HFFc6 (cell line): ENCODE measurements at places on chromosomes 12 and 14. TPM values are rescaled to one million over a fixed set of nuclear protein-coding genes. Genes with fewer than 3 reads are reported as not detected.

The MANSC1 gene
- 8.1 and 9.5 TPM in 2 replicates for total RNA-seq

- H3K27ac ChIP-seq = no peak overlapping the region
- peaks cover 12% of the 10 kb centered on the region for H3K27me3 ChIP-seq
- H3K36me3 ChIP-seq = no peaks in the 10 kb centered on the region
- DNase-seq = peak; percentile 41
These were observed 89.2 kb upstream of the TMEM260 start for GRCh38 chr14:56490379-56490778.

- no peaks in the 10 kb centered on the region for H3K36me3 ChIP-seq
- H3K27ac ChIP-seq = no peak overlapping the region
- no peak for DNase-seq
- H3K4me1 ChIP-seq = no peaks in the 10 kb centered on the region
These were observed 202.8 kb upstream of the SOX5 start for GRCh38 chr12:24152270-24152669.

The HOXC4 gene
- total RNA-seq = 0.35 TPM in 1 of 3 replicates, not detected in the others

DNA sequence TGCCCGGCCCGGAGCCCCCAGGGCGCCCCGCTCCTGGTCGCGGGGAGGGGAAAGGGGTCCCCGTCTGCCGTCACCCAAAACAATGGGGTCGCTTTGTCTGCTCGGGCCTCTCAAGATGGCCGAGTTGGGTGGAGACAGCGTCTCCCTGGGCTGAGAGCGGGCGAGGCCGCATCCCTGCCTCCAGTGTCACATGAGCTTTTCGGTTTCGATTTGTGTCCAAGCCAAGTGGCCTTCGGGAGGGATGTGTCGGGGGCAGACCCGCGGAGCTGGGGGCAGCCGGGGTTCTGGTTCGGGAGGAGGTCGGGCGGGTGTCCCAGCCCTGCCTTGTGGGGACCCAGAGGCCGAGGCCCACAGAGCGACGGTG lies 790 bp downstream of the DYNC1H1 start:
- DNase-seq = peak; percentile 42
- peak overlapping the region; percentile 91 for H3K27ac ChIP-seq
- peaks cover 37% of the 10 kb centered on the region for H3K36me3 ChIP-seq
- no peaks in the 10 kb centered on the region; the same call in 1 of the 2 replicates for H3K27me3 ChIP-seq

The WDR20 gene
- total RNA-seq = 24.4 to 30.6 TPM (median 28.8 TPM) in 3 replicates

DNA sequence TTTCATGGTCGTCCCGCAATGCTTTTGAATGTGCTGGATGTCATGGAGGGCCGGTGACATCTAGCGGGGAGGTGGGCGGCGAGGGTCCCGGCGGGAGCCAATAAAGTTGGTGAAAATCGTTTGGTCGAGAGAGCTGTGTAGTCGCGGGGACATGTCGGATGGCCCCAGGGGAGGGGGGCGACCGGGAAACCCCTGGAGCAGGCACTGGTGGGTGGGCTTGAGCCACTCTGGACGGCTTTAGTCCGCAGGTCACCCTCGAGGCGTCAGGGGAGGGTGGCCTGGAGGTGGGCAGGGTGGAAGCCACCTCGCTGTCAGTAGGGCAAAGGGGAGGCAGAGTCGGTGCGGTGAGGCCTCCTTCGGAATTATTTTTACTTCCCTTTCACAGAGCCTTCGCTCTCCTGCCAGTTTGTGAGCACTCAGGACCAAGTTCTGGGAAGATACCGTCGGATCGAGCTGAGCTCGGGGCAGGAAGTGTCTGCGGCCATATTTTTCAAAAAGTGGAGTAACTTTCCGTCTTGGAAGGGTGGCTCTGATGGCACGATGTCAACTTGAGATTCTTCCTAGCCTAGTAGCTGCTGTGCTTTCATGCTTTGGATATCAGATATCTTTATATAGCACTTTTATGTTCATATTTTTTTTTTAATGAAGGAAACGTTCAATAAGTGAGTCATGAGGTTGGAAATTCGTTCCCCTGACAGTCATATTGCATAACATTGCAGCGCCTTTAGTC lies 28.2 kb downstream of the WBP11 start:
- peaks cover 49% of the 10 kb centered on the region for H3K4me1 ChIP-seq
- peak; percentile 54 for DNase-seq
- peak overlapping the region; percentile 98 for H3K4me3 ChIP-seq
- peaks cover 14% of the 10 kb centered on the region for H3K27me3 ChIP-seq

The KRT74 gene
- total RNA-seq = not detected in 3 replicates

DNA sequence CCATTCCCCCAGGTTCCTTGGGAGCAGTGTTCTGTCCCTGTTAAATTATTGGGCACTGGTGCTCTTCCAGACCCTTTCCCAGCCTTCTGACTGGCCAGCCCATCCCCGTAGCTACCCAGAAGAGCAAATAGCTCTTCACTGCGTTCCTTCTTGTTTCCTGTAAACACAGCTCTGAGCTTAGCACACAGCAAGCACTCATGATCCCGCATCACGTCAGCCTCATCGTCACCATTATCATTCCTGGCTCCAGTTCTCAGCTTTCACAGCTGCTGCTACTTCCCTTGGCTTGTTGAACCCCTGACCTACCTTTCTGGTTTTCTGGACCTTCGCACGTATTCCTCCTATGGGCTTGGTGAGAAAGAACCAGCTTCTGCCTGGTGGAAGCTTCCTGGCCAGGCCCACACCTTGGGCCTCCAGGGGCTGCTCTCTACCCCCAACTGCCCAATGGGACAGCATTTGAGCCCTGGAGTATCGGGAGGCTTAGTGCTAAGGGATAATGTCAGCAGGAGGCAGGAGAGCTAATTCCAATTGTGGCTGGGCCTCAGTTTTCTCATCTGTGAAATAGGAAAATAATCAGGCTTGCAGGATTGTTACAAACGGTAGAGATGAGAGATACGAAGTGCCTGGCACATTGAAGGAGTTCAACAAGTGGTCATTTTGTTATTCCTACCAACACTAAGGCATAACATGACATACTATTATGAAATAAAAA lies 22.6 kb upstream of the PAPOLA start:
- H3K27ac ChIP-seq = no peak overlapping the region
- H3K4me1 ChIP-seq = no peaks in the 10 kb centered on the region
- no peaks in the 10 kb centered on the region for H3K36me3 ChIP-seq
- DNase-seq = no peak
- no peak overlapping the region for H3K4me3 ChIP-seq
- peaks cover 7% of the 10 kb centered on the region for H3K27me3 ChIP-seq

- no peak for DNase-seq
- H3K27me3 ChIP-seq = no peaks in the 10 kb centered on the region
- H3K27ac ChIP-seq = no peak overlapping the region
- no peak overlapping the region for H3K4me3 ChIP-seq
- peaks cover 9% of the 10 kb centered on the region; the same call in 1 of the 2 replicates for H3K36me3 ChIP-seq
- peaks cover 30% of the 10 kb centered on the region for H3K4me1 ChIP-seq
These were observed 43.0 kb downstream of the BORCS5 start for GRCh38 chr12:12399776-12400305.

- DNase-seq = peak; percentile 71
- H3K27me3 ChIP-seq = peaks cover 11% of the 10 kb centered on the region
- peaks cover 31% of the 10 kb centered on the region for H3K4me1 ChIP-seq
- H3K4me3 ChIP-seq = no peak overlapping the region
These were observed 379.8 kb downstream of the DPF3 start for GRCh38 chr14:72513965-72514659.

GRCh38 chr12:77343291-77343690 lies 277.9 kb upstream of the E2F7 start:
- no peaks in the 10 kb centered on the region for H3K36me3 ChIP-seq
- H3K4me3 ChIP-seq = no peak overlapping the region
- DNase-seq = no peak
- H3K27me3 ChIP-seq = peaks cover 7% of the 10 kb centered on the region
- peaks cover 6% of the 10 kb centered on the region for H3K4me1 ChIP-seq

- peaks cover 4% of the 10 kb centered on the region for H3K27me3 ChIP-seq
- DNase-seq = peak; percentile 29
- H3K36me3 ChIP-seq = no peaks in the 10 kb centered on the region
- no peak overlapping the region for H3K4me3 ChIP-seq
- no peaks in the 10 kb centered on the region for H3K4me1 ChIP-seq
These were observed 96.3 kb downstream of the PTPN11 start for GRCh38 chr12:112514926-112515642.

The ERGIC2 gene
- 131 and 147 TPM in 2 replicates for total RNA-seq

The KRT6C gene
- not detected in 3 replicates for total RNA-seq

- peak; percentile 32 for DNase-seq
- no peaks in the 10 kb centered on the region for H3K36me3 ChIP-seq
- H3K27ac ChIP-seq = no peak overlapping the region
These were observed 14.0 kb downstream of the CCDC62 start for GRCh38 chr12:122788387-122788786.

DNA sequence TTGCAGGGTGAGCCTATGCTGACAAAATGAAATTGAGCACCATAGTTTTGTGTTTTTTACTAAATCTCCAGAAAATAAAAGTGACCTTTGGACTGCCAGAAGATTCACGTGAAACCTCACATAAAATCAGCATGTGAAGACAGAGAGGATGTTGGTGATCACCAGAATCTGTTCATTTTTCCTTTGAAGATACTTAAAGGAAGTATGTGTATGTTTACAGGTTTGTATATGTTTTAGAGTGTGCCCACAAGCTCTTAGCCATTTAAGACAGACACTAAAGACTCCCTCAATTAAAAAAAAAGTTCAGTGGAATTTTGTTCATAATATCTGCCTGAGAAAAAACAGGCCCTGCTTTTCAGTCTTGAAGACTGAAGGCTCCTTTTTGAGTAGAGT lies 25.9 kb downstream of the DDX47 start:
- peak overlapping the region; percentile 86 for H3K27ac ChIP-seq
- H3K4me1 ChIP-seq = peaks cover 83% of the 10 kb centered on the region
- H3K36me3 ChIP-seq = peaks cover 43% of the 10 kb centered on the region
- H3K4me3 ChIP-seq = peak overlapping the region; percentile 17; the same call in 1 of the 2 replicates
- DNase-seq = no peak
- no peaks in the 10 kb centered on the region for H3K27me3 ChIP-seq

The FAIM2 gene
- 0.56 to 1.1 TPM (median 0.57 TPM) in 3 replicates for total RNA-seq

The E2F7 gene
- 6.9 to 21.7 TPM (median 16.1 TPM) in 3 replicates for total RNA-seq

DNA sequence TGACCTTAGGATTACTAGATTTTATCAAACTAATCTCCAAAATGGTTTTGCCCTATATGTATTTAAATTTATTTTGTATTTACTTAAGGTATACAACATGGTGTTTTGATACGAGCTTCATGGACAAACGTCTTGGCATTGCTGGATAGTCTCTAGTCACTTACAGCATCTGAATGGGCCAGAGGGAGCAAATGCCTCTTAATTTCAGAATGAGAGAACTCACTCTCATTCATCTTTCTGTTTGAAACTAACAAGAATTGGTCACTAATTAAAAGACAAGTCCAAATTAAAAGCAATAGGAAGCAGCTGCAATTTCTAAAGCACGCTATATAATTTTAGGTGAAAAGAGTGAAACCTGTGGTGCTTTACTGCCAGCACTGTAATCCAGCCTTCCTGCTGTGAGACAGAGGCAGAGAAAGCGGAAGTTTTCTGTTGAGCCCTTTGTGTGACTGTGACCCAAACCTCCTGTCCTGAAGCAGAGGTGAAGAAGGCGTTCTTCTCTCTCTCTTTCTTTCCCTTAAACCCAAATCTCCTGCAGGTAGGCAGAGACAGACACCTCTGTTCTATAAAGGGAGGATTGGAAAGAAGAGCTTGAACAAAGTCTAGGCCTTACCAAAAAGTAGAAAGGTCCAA lies 184.6 kb upstream of the NAV3 start:
- no peaks in the 10 kb centered on the region for H3K27me3 ChIP-seq
- no peaks in the 10 kb centered on the region for H3K4me1 ChIP-seq
- no peaks in the 10 kb centered on the region for H3K36me3 ChIP-seq
- no peak overlapping the region for H3K27ac ChIP-seq

The GALNT6 gene
- total RNA-seq = 72.0 to 93.9 TPM (median 90.0 TPM) in 3 replicates

DNA sequence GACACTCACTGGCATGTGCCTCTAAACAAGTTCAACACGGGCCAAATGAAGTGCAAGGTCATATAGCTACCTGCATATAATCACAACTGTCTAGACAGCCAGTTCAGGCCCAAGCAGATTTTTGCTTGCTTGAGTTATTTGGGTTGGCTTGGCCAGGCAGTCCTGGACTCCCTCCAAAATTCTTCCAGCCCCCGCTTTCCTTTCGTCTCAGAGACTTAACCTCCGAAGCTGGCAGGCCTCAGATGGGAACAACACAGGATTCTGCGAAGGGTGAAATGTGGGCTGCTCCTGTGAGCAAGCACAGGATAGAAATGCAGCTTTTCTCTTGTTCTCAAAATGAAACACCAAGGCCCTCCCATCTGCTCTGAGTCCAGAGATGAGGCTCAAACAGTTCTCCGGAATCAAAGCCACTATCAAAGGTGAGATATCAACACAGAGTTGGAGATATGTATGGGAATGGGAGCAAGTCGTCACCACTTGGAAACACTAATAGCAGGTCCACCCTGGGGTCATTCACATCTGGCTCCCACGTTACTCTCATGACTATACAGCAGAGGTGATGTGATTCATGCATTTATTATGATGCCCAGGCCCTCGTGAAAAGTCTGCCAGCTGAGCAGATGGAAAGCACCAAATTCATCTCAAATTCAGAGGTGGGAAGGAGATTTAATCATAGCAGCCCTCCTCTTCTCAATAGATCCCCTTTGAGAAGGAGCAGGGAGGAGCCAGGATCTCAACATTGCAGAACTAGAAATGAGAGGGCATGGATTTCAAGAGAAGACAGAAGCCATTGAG lies 389.8 kb downstream of the NUAK1 start:
- H3K4me1 ChIP-seq = peaks cover 21% of the 10 kb centered on the region
- no peak overlapping the region for H3K4me3 ChIP-seq
- no peaks in the 10 kb centered on the region for H3K36me3 ChIP-seq
- no peak overlapping the region for H3K27ac ChIP-seq
- H3K27me3 ChIP-seq = no peaks in the 10 kb centered on the region; the same call in 1 of the 2 replicates

- H3K36me3 ChIP-seq = peaks cover 23% of the 10 kb centered on the region
- peaks cover 9% of the 10 kb centered on the region for H3K27me3 ChIP-seq
- H3K27ac ChIP-seq = peak overlapping the region; percentile 15; the same call in 1 of the 2 replicates
- no peak for DNase-seq
- peaks cover 37% of the 10 kb centered on the region for H3K4me1 ChIP-seq
These were observed 3.6 kb downstream of the STAT6 start for GRCh38 chr12:57107456-57108155.

- DNase-seq = no peak
- H3K27ac ChIP-seq = peak overlapping the region; percentile 97
- peaks cover 42% of the 10 kb centered on the region for H3K36me3 ChIP-seq
- H3K4me3 ChIP-seq = peak overlapping the region; percentile 37
- H3K27me3 ChIP-seq = peaks cover 7% of the 10 kb centered on the region
These were observed 12.1 kb upstream of the PNMA1 start for GRCh38 chr14:73726025-73726961.

The DPPA3 gene
- total RNA-seq = not detected in 2 replicates

The DYNC1H1 gene
- total RNA-seq = 364 and 589 TPM in 2 replicates

DNA sequence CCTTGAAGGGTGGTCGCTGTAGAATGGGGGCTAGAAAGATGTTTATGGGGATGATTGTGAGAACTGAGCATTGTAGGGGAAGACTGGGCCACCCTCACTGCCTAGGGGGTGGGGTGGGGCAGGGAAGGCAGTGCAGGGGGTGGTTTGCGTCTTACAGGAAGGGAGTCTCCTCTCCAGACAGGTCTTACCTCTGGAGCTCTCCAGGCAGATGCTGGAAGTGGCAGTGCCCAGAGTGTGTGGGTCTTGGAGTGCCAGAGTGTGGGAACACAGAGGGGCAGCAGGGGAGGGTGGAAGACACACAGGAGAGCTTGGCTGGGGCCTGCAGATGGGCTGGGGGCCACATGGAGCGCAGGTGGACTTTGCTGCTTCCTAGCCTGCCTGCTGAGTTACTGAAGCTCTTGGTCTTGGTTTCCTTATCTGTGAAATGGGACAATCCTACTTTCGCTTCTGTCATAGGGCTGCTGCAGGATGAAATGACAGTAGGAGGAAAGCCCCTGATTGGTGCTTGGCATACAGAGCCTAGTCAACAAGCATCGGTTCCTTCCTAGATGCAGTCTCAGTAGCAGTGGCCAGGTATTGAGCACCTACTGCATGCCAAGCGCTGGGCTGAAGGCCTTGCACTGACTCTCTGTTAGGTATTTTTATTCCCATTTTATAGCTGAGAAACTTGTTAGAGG lies 118.3 kb downstream of the SLC25A47 start:
- H3K27me3 ChIP-seq = peaks cover 5% of the 10 kb centered on the region
- no peak overlapping the region for H3K27ac ChIP-seq
- no peak for DNase-seq
- H3K4me1 ChIP-seq = peaks cover 80% of the 10 kb centered on the region

The OR6C65 gene
- not detected in 3 replicates for total RNA-seq

The LRP1-AS gene
- total RNA-seq = not detected in 2 replicates
